Karpas-422 (cell line): ENCODE measurements at places on chromosomes 3 and 15.

GRCh38 chr3:5136211-5136918 is 14.3 kb downstream of the ARL8B start:
- H3K4me3 ChIP-seq, result no peak overlapping the region
- H3K4me1 ChIP-seq, result peaks cover 11% of the 10 kb centered on the region
- H3K36me3 ChIP-seq, result 0 out of 2 replicates have a peak, but pooled peaks cover 4% of the 10 kb centered on the region
- H3K27ac ChIP-seq, result 0 out of 2 replicates have a peak overlapping the region, but pooled peaks have one; percentile 15

- DNase-seq, result no peak
- no peaks in the 10 kb centered on the region for H3K36me3 ChIP-seq
- no peaks in the 10 kb centered on the region for H3K4me1 ChIP-seq
These were observed 45.8 kb upstream of the UBE2E2 start for GRCh38 chr3:23157331-23157730.

GRCh38 chr3:191336833-191337232 is 6.5 kb upstream of the UTS2B start:
- no peak overlapping the region for H3K27ac ChIP-seq
- no peaks in the 10 kb centered on the region for H3K36me3 ChIP-seq
- no peaks in the 10 kb centered on the region for H3K27me3 ChIP-seq
- no peak overlapping the region for H3K4me3 ChIP-seq
- DNase-seq, result no peak

- no peaks in the 10 kb centered on the region for H3K36me3 ChIP-seq
- no peak overlapping the region for H3K4me3 ChIP-seq
- no peak overlapping the region for H3K27ac ChIP-seq
- no peaks in the 10 kb centered on the region for H3K4me1 ChIP-seq
These were observed 138.3 kb downstream of the ANXA2 start for GRCh38 chr15:60259469-60259868.

- H3K4me3 ChIP-seq, result peak overlapping the region; percentile 69
- H3K27me3 ChIP-seq, result no peaks in the 10 kb centered on the region
- H3K36me3 ChIP-seq, result no peaks in the 10 kb centered on the region
- peaks cover 17% of the 10 kb centered on the region for H3K4me1 ChIP-seq
These were observed 46.9 kb upstream of the CSPG4 start for GRCh38 chr15:75759416-75760130.

DNA sequence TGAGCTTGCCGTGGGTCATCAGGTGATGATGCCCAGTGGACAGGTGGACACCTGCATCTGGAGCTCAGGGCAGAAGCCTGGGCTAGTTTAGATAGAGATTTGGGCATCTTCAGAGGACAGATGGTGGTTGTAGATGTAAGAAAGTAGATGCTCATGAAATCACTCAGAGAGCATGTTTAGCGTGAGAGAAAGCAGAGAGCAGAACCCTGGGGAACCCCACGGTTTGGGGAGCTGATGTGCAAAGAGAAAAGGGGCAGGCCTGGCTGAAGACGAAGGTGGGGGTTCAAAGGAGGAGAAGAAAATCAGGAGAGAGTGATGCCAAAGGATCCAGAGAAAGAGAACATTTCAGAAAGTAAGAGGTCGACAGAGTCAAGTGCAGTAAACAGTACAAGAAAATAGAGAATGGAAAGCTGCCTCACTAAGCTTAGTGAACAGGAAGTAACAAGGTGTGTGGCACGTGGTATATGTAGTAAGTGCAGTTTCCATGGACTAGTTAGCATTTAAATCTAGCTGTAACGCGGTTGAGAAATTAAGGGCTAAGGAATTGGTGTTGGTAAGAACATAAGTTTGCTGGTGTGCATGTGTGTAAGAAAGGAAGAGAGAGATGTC is 13.5 kb downstream of the TIGIT start:
- no peaks in the 10 kb centered on the region for H3K36me3 ChIP-seq
- no peak for DNase-seq
- no peaks in the 10 kb centered on the region for H3K27me3 ChIP-seq
- no peak overlapping the region for H3K4me3 ChIP-seq
